Central memory CD8-positive, alpha-beta T cell (primary cell): ENCODE measurements at places on chromosomes 4 and X.

GRCh38 chr4:57442831-57443291 lies 332.7 kb upstream of the IGFBP7 start:
- no peak for DNase-seq

DNA sequence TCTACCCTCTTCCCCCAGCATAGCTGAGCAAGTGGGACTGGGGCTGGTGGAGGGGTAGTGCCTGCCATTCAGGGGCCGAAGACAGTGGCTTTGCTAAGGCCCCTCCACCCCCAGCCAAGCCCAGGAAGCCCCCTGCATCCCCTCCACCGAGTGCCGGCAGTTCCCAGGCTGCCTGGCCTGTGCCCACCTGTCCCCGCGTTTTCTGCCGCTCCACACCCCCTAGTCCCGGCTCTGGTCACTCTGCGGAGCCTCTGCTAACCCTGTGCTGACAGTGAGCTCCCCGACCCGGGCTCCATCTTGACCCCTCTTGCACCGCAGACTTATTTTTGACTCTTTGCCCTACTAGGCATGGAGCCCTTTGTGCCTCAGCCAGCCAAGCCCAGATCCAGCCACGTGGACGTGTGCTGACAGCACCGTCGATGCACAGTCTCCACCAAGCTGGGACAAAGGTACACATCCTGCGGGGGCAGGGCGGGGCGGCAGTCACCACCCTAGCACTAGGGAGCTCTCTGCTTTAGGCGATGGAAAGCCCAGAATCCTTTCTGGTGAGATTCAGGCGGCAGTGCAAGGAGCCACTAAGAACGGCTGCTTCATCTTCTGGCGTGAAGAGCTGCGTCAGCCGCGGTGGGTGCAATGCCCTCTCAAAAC lies 96.6 kb downstream of the PHKA2 start:
- DNase-seq: no peak

GRCh38 chrX:20656721-20657120 lies 390.0 kb upstream of the RPS6KA3 start:
- no peak for DNase-seq

DNA sequence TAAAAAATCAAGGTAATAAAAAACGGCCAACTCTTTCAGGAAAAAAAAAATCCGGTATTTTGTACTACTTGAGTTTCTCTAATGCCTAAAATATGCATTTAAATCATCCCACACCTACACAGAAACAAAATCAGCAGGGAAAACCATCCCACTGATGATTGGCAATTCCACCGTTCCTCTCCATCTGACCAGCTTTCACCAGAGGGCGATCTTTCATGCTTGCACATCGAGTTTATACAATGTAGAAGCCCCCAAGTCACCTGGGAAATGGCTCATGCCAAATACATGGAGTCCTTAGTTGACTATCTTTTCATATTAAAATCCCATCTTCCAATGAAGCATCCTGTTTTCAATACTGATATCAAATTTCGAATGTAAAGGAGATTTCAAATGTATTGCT lies 69.2 kb downstream of the PTCHD1 start:
- no peak for DNase-seq

DNA sequence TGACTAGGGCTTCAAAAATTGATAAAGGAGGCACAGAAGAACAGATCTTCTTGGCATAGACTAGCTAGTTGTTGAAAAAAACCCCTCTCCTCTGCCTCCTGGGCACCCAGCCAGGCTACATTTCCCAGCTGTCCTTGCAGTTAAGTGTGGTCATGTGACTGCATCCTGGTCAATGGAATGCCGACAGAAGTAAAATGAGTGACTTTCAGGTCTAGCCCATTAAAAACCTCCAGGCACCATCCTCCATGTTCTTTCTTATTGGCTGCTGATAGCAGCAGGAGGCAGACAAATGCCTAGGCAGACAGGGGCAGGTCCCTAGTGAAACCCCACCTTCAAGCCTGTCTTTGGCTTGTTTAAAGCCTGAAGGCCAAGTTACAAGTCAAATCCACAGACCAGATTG lies 35.3 kb downstream of the ATXN3L start:
- no peak for DNase-seq

- DNase-seq: no peak
Measured at GRCh38 chr4:1337376-1337831, 9.6 kb upstream of the UVSSA start.

GRCh38 chr4:156615066-156615531 lies 356.5 kb downstream of the PDGFC start:
- DNase-seq: no peak
